ENCODE measurements at places on chromosomes 1 and 21.

DNA sequence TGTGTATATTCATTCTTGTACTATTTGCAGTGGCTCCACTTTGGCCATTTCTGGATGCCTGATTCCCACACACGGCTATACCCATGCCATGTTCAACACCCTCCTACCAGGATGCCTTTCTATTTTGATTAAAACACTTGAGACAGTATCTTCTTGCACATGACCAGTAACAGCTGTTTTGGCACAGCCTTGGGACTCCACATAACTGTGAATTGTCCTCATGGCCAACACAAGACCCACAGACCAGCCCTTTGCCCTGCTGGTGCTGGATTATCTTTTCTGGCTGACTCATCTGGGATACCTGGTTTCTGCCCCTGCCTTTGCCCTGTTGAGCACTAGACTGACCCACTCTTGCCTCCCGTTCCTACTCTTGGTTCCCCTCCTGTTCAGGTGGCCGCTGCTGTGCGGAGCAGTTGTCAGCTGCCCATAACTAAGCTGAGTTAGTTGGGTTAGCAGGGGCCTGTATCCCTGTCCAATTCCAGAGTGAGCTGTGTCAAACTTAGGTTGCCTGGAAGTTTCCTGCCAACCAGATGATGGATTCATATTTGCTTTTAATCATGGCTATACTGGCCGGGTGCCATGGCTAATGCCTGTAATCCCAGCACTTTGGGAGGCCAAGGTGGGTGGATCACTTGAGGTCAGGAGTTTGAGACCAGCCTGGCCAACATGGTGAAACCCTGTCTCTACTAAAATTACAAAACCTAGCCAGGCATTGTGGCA, 10.8 kb upstream of the EYA3 start:
- no peak for DNase-seq

- no peak for DNase-seq
Observed at GRCh38 chr1:234958066-234958705, 170.5 kb downstream of the TOMM20 start.

DNA sequence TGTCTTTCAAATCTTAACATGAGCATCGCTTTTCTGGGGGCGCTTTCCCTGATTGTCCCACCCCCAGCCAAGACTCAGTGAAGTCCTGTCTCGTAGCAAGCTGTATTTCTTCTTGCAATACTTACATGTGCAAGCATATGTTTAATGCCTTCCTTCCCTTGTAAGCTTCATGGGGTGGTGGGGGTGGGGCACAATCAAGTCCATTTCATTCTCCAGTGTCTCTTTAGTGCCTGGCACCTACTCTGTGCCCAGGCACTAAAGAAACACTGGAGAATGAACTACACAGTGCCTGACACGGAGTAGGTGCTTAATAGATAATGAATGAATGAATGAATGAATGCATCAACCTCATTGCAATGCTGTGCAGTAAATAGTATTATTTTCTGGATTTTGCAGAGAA, 143.1 kb downstream of the PLPP3 start:
- no peak for DNase-seq

DNA sequence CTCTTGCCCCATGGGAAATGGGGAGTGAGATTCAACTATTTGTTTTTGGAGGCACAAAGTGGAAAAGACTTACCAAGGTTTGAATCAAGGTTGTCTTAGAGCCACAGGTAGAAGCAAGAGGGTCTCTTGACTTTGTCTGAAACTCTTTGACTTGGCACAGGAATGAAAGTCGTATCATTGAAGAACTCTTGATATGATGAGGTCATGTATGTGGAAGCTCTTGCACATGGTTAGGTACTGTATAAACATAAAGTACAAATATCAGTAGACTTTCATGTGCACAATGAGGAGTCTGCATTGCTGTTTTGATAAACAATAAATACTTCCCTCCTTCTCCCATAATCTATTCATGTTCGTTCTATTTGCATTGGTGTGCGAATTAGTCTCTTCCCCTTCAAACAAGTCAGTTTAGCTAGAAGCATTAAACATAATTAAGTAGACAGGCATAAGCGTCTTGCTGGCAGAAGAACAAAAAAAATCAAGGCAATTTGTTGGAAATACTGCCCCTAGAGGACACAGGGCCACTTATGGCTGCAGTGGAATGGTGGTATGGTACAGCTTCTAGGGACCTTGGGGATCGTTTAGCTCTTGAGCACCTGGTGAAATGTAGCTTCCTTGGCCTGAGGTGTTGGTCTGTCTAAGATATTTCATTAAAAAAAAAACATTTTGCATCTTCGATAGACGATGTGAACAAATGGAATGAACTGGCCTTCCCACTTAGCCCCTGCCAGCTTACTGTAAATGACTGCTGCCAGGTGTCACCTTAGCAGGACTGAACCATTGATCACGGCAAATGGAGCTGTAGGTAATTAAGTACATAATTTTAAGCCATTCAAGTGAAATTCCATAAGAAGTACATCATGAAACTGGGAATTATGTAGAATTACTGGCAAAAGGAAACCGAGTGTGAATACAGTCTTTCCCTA, 218.0 kb upstream of the GALNT2 start:
- DNase-seq: no peak

DNA sequence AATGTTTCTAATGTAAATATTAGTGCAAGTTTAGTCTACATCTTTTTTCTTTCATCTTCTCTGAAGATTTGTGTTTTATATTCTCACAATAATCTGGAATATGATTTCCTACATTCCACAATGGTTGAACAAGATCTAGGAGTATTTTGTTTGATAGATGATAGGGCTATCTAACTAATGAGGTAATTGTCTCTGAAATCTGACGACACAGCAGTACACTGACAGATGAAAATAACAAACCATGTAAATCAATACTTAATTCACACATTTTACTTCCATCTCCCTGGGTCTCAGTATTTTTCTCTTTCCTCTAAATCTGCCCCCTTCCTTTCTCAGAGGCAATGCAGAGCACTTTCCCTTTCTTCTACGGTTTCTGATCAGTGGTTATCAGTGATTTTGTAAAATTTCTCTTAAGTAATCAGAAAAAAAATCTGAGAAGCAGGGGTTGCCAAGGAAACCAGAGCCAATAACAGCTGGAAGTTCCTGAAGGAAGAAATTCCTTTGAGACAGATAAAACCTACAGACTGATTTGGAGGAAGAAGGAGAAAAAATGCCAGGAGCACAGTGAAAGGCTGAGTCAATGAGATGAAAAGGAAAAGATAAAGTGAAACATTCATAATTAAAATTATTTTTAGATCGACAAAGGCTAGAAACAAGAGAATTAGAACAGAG, 7.3 kb upstream of the ANKRD13C start:
- no peak for DNase-seq

All from stimulated activated CD8-positive, alpha-beta memory T cell treated with anti-CD3 and anti-CD28 coated beads, Interleukin-4, amount 100 ng/mL, for 4 hours (primary cell).